T-helper 2 cell (primary cell): ENCODE measurements at places on chromosomes 16 and 17.

DNA sequence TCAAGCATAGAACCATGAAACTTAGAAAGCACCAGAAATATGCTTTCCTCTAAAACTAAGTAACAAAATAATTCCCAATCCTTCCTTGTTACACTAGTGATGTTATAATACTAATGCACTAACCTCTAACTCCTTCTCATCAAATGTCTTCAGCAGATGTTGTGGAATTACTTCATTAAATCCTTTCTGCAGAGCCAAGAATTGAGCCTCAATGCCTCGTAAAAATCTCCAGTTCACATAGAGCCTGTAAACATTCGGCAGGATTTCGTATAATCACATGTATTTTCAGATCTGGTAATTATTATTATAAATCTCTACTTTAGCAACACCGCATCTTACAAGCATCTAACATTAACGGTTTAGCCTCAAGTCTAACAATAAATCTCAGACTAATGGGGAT is 44.7 kb downstream of the CEP95 start:
- DNase-seq, result no peak

DNA sequence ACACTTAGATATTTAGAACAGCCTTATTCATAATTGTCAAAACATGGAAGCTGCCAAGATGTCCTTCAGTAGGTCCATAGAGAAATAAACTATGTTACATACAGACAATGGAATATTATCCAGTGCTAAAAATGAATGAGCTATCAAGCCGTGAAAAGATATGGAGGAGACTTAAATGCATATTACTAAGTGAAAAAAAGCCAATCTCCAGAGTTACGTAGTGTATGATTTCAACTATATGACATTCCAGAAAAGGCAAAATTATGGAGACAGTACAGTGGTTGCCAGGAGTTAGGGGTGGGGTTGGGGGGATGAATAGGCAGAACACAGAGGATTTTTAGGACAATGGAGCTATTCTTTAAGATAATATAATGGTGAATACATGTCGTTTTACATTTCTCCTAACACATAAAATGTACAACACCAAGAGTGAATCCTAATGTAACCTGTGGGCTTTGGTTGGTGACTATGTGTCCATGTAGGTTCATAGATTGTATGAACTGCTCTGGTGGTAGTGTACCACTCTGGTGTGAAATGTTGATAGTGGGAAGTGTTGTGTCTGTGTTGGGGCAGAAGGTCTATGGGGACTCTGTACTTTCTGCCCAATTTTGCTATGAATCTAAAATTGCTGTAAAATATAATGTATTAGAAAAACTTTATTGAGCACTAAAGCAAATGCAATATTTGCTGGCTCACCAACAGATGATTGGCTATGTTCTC is 122.6 kb downstream of the USP22 start:
- no peak for DNase-seq

- DNase-seq, result no peak
Observed at GRCh38 chr16:19708296-19709205, 9.5 kb downstream of the KNOP1 start.

- DNase-seq, result peak; percentile 99
Observed at GRCh38 chr16:1991948-1992703, 2.4 kb downstream of the SYNGR3 start.

DNA sequence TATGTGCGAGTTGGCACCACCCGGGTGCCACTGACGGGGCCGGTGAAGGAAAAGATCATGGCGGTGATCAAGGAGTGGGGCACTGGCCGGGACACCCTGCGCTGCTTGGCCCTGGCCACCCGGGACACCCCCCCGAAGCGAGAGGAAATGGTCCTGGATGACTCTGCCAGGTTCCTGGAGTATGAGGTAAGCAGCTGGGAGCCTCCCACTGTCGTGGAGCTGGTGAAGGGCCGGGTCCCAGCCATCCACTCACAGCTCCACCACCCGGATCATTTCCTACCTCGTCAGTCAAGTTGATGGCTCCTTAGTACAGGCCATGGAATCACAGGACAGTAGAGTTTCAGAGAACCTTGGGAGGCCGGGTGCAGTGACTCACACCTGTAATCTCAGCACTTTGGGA is 20.0 kb downstream of the ATP2A1 start:
- no peak for DNase-seq

DNA sequence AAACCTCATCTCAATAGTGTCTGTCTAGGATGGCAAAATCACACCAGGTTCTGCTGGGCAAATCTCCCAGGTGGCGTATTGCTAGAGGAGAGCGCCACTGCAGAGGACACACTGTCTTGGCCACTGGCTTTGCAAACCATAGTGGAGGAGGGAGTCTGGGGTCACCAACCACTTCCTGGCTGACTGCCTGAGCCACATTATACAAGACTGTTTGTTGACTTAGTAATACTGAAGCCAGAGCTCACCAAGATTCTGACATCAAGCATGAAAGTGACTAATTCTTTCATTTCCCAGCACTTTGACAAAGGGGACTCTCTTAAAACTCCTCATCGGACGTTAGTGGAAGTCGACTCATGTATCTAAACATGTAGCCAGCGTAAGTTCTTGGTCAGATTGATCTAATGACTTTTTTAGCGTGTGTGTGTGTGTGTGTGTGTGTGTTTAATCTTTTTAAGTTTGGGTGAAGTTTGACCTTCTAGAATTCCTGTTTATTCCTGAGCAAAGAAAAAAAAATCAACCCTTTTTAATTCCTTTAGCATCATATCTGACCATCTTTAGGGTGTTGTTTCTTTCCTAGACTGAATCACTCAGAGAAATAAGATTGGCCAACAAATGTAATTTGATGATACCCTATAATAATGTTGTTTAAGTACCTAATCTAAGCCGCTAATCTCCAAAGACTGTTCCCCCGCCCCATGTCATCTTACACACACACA is 13.7 kb downstream of the PITPNC1 start:
- DNase-seq, result peak; percentile 61

GRCh38 chr16:556474-557173 is 3.6 kb upstream of the PRR35 start:
- DNase-seq, result no peak

DNA sequence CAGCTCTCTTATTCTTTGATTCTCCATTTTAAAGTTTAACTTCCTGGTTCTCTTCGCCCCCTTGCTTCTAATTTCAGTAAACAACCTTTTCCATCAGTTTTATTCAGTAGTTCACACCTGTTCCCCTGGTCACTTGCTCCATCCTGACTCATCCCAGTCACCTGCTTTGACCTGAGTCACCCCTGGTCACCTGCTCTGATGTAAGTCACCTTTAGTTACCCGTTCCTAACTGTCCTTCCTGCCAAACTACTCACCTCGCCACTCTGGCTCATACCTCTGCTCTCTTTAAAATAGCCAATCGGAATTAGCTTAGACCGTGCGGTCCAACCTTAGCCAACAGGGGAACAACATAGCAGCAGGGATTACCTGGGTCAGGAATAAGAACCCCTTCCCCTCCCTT is 4.7 kb upstream of the NLRC5 start:
- DNase-seq, result no peak

- peak; percentile 39 for DNase-seq
Observed at GRCh38 chr17:40086150-40087044, 14.0 kb downstream of the NR1D1 start.

GRCh38 chr17:82507631-82508175 is 11.8 kb upstream of the FOXK2 start:
- no peak for DNase-seq

GRCh38 chr17:5580367-5580766 is 3.9 kb downstream of the NLRP1 start:
- no peak for DNase-seq

DNA sequence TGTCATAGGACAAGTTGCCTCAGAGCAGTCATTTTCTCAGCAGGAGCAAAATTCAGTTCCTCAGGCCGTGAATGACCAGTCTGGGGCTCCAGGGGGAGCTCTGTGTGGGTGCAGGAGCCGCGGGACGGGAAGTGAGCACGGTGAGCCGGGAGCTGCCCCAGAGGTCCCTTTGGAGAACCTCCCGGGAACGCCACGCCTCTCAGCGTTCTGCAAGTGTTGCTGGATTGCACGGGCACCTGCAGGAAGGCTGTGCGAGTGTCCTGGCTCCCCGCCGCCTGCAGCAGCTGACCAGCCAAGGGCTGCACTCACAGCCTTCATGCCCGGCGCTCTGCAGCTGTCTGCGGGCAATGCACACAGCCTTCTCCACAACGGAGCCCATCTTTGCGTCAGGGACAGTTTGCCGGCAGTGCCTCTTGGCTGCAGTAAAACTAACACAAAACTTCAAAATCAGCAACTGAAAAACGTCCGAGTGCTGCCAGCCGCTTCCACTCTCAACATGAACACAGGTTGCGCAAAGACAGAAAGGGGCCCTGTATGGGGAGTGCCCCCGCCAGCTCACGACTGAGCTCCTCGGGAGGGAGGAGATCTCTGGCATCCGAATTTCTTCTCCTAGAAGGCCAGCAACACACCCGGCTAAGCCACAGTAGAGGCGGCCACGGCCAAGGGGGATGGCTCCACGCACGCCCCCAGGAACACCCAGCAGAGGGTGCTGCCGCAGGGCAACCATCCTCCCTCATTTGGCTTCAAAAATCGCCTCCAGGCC is 16.0 kb downstream of the NDUFAF8 start:
- no peak for DNase-seq

DNA sequence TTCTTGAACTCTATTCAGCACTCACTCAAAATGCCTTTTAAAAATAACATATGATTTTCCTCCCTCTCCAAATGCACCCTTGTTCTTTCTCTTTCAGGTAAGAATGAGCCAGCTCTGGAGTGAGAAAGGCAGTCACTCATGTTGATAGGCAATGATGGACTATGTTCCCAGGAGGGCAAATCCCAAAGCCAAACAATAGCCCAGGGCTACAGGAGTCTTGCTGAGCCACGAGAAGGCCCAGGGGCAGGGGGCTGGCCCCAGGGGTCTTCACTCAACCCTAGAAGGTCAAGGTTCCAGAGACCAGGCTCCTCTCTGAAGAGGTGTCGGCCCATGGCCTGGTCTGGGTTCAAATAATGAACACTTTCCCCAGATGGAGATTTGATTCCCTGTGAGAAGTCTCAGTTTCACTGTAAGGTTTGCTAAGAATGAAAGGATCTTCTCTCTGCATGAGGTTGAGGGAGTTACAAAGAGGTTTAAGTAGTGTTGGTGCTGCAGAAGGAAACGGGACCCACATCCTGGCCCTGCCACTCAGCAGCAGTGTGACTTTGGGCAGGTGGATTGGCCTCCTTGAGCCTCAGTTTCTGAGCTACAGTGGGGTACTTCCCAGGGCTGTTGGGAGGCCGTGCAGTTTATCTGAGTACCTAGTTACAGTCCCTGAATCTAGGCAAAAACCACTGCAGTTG is 49.0 kb downstream of the RTN4RL1 start:
- DNase-seq, result peak; percentile 72
